ENCODE measurements at places on chromosomes 3 and 15.

DNA sequence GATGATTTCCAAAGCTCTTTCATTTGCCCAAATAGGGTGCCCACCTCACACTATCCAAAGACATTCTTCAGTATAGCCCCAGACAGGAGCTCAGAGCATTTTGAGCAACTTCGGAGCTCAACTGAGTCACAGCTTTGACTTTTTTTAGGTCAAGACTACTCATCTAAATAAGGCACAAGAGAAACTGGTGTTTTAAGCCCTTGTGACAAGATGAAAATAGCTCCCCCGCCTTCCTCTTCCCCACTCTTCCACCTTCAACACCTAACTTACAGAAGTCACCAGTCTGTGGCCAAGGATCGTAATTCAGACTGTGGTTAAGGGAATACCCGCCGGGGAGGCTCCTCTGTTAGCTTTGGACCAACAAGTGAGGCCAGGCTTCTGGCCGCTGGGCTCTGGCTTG is 60.4 kb upstream of the CA12 start:
- DNase-seq, result no peak

DNA sequence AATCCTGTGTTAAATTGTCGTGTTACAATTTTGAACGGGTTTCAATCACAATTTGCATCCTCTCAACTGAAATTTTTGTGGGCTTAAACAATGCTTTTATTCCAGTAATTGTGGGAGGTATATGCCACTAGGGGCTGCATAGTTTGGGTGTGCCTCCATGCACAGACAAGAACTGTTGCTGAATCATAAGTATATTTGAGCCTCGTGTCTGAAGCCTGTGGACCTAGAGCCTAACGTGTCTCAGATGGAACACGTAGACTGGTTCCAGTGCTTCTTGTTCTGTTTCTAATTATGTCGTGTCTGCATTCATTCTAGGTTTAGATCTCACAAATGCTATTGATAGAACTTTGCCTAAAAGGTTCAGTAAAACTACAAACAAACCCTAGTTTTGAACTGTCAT is 363.4 kb downstream of the RBMS3 start:
- no peak for DNase-seq

GRCh38 chr15:76366714-76367113 is 30.1 kb downstream of the ISL2 start:
- no peak for DNase-seq

DNA sequence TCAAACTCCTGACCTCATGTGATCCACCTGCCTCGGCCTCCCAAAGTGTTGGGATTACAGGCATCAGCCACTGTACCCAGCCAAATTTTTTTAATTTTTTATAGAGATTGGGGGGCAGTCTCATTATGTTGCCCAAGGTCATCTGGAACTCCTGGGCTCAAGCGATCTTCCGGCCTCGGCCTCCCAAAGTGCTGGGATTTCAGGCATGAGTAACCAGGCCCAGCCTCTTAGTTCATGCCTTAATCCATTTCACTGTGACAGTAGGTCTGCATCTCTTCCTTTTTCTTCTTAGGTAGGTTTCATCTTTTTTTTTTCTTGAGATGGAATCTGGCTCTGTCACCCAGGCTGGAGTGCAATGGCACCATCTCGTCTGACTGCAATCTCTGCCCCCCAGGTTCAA is 37.3 kb upstream of the PPP4R2 start:
- DNase-seq, result no peak

DNA sequence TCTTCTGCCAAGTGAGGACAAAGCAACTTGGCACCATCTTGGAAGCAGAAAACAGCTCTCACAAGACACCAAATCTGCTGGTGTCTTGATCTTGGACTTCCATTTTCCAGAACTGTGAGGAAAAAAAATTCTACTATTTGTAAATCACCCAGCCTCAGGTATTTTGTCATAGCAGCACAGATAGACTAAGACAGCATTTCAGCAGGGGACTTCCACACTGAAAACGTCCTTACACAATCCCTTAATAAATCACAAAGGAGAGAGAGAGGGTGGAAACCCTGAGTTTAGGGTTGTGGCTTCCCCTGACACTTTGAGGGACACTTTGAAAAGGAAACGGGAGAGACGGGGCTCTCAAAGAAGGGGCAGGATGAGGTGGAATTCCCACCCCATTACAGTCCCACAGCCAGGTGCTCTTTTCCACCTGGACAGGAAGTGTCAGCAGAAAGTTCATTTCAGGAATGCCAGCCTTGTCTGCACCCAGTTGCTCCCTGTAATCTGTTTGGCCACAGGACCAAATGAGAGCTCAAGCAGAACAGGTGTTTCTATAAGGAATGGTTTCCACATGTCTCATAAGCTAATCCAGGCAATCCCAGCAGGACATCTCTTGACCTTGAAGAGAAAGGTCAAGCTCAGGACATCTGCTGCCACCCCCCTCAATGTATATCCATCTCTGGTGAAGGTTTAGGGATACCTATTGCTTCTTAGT is 51.3 kb downstream of the MYLK start:
- no peak for DNase-seq

GRCh38 chr3:172034786-172035685 is 4.3 kb upstream of the FNDC3B start:
- DNase-seq, result no peak

- no peak for DNase-seq
These were observed 8.8 kb upstream of the CPOX start for GRCh38 chr3:98602078-98602678.

GRCh38 chr15:75696311-75696720 is 16.3 kb downstream of the CSPG4 start:
- DNase-seq, result no peak

GRCh38 chr15:85767785-85768529 is 26.8 kb downstream of the KLHL25 start:
- no peak for DNase-seq

- no peak for DNase-seq
These were observed 74.4 kb upstream of the HES1 start for GRCh38 chr3:194061421-194062030.

- DNase-seq, result no peak
These were observed 6.9 kb downstream of the XXYLT1 start for GRCh38 chr3:195263925-195264600.

DNA sequence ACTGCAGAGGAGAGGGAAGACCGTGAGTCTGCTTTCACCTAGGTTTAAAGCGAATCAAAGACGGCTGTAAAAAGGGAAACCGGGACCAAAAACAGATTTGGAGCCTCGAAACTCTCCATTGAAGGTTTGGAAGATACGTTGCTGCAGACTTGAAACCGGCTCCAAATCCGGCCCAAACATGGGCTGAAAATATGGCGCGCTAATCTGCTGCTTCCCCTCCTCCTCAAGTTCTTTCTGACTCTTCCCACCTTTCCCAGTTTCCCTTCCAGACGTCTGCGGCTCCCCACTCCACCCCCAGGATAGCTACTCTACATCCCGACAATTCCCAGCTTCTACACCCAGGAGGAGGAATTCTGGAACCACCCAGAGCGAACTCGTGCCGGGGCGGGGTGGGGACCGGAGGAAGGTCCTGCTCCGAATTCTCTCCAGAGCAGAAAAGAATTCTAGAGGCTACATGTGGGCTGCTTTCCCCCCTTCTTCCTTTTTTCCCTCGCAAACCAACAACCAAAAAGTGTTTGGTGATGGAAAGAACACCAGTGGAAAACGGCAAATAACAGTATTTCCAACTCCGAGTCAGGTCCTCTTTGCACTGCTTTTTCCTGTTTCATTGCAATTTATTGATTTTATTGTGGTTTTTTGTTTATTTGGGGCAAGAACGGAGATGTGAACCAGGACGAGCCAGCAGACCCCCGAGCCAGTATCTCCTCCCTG is 8.5 kb downstream of the EOMES start:
- DNase-seq, result no peak

- DNase-seq, result no peak
These were observed 44.8 kb downstream of the FOXL2 start for GRCh38 chr3:138902171-138902570.

DNA sequence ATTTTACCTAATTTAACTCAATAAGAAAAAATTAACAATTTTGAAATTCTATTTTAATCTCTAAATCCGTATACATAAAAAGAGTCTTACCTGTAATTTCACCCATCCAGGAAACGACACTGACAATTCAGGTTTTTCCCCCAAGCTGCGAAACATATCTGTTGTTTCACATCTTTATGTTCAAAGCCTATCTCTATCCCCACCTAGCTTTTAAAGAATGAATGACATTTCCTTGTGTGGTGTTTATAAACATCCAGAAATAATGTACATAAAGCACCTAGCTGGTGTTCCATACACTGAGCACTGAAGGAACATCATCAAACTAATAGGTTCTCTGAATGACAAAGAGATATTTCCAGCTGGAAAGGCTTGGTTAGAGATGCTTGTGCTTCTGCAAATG is 867.8 kb downstream of the SQOR start:
- DNase-seq, result no peak

- DNase-seq, result no peak
These were observed 128.4 kb downstream of the NECTIN3 start for GRCh38 chr3:111200027-111200426.

- DNase-seq, result no peak
These were observed 34.2 kb downstream of the ATP2B2 start for GRCh38 chr3:10471054-10471688.

- no peak for DNase-seq
These were observed 163.2 kb downstream of the PDZRN3 start for GRCh38 chr3:73461547-73461946.

DNA sequence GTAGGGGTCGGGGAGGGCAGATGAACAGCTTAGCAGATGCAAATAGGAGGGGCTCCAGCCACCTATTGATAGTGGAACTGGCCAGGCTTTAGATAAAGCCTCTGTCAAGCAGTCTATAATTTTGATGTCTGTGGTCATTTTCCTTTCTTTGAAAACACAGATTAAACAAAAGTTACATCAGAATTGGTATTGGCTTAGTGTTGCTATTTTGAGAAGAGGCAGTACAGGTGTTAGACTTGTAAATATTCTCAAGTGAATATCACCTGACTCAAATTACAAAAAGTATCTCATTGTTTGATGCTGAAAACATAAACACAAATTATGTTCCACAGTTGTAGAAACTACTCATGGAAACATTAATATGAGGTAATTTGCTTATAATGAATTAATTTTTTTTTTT is 18.1 kb downstream of the GHRL start:
- DNase-seq, result no peak

DNA sequence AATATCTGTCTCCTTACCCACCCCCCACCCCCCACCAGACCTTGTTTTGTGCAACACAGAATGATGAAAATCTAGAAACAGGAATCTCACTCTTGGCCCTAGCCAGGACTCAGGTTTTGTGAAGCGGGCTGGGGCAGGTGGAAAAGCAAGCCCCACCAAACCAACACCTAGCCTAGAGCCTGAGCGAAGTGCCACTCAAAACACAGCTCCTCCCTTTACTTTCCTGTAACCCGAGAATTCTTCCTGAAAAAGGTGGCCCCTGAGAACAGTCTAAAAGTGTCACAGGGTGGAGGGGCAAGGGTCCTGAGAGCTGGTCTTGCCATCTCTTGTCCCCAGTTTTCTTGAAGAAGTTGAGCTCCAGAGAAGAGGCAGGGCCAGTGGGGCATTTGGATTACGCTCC is 17.4 kb upstream of the RPUSD3 start:
- no peak for DNase-seq

DNA sequence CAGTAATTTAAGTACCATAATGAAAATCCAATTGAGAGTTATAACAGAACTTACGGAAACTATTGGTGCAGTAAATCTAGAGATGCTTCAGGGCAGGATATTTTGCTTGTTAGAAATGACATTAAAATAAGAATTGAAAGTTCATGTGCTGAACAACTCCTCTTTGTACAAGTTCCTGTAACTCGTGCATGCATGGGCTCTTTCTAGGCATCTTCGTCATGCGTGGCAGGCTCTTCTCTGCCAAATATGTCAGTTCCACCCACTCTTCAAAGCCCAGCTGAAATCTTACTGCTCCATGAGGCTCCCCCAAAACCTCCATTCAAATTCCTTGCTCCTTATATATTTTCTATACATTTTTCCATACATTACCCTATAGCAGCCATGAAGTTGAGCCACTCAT is 48.7 kb downstream of the FBN1 start:
- no peak for DNase-seq

DNA sequence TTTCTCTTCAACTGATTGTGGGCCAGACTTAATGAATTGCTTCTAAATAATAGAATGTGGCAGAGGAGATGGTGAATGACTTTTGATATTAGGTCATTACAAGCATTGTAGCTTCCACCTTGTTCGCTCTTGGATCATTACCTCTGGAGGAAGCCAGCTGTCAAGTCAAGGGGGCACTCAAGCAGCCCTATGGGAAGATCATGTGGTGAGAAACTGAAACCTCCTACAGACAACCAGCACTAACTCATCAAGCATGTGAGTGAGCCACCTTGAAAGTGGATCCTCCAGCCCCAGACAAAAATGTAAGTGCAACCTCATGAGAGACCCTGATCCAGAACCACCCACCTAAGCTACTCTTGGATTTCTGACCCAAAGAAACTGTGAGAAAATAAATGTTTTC is 109.8 kb upstream of the TBC1D5 start:
- DNase-seq, result no peak

- no peak for DNase-seq
These were observed 3.1 kb downstream of the STAG1 start for GRCh38 chr3:136749091-136749490.

- no peak for DNase-seq
These were observed 121.5 kb downstream of the XXYLT1 start for GRCh38 chr3:195149292-195150030.

GRCh38 chr3:126480206-126480605 is 4.5 kb upstream of the ZXDC start:
- DNase-seq, result no peak

GRCh38 chr15:35557012-35557411 is 11.0 kb upstream of the DPH6 start:
- DNase-seq, result no peak

GRCh38 chr3:151303751-151304150 is 12.9 kb downstream of the GPR87 start:
- no peak for DNase-seq

- DNase-seq, result no peak
These were observed 51.0 kb upstream of the PLXND1 start for GRCh38 chr3:129657261-129658046.

DNA sequence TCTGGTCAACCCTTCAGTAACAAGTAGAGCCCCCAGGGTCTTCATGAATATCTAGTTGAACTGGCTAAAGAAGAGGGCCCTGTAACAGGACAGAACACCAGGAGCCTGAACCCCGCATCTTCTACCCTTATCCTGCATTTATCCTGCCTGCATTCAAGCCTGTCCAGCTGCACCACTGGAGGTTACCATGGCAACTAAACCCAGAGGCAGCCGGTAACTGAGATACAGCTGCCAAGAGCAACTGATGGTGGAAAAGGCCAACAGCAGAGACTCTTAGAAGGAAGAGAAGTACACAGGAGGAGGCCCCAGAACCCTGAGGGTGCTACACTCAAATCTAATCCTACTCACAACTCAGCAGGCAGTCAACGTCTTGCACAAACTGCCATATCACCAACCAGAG is 3.7 kb upstream of the PRKAR2A start:
- DNase-seq, result no peak

- DNase-seq, result no peak
These were observed 97.3 kb downstream of the DAPK2 start for GRCh38 chr15:63948971-63949370.
